DMS53 (cell line): ENCODE measurements at places on chromosomes 7 and 10.

DNA sequence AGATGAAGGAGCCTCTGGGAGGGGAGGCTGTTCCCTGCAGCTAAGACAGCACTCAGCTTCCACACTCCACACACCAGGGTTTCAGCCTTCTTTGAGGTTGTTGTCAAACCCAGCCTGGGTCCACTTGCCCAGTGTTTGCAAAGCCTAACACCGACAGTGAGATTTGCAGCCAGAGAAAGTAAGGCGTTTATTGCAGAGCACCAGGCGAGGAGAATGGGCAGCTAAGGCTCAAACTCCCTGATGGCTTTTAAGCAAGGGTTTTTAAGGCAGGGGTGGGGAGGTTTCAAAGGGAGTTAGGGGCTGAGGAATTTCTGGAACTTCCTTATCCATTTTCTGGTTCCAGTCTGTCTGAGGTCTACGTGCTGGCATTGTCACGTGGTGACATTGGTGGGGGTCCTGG is 4.7 kb upstream of the ZNF775 start:
- DNase-seq: peak; percentile 32

DNA sequence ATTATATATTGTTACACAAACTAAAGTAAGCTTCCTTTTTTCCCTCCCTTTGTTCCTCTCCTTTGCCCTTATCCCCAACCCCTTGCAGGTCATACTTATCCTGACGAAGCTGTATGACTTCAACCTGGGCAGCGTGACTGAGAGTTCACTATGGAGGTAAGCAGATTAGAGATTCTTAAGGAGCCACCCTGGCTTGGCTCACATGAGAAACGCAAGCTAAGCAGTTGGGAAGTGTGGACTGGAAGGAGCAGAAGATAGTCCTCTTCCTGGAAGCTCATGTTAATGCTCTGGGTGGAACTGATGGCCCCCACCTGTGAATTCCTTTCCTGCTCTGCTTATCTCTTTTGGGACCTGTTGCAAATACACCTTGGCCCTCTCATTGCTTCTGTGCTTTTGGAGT is 201.6 kb downstream of the SORCS3 start:
- no peak for DNase-seq

DNA sequence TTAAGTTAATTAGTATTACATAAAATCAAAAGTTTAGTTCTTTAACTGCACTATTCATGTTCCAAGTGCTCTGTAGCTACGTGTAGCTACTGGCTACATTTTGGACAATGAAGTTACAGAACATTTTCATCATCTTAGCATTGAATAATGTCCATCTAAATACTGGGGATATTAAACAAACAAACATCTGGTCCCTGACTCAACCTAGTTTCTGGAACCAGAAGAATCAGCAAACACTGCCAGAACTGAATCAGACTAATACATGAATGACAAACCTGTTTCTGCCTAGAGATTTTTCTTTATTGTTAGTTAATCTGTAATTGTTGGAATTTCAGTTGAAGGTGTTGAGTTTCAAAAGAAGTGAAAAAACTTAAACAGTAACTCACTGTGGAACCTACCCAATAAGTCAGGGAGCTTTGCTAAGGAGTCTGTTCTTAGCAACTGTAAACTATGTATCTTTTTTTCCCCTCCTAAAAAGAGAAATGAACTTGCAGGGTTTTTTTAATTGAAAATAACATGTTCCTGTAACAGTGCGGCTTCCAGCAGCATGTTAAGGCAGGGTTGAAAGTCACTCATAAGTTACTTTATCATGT is 58.3 kb downstream of the CDK13 start:
- no peak for DNase-seq

- DNase-seq: no peak
Observed at GRCh38 chr7:93165447-93165846, 17.3 kb upstream of the SAMD9L start.

DNA sequence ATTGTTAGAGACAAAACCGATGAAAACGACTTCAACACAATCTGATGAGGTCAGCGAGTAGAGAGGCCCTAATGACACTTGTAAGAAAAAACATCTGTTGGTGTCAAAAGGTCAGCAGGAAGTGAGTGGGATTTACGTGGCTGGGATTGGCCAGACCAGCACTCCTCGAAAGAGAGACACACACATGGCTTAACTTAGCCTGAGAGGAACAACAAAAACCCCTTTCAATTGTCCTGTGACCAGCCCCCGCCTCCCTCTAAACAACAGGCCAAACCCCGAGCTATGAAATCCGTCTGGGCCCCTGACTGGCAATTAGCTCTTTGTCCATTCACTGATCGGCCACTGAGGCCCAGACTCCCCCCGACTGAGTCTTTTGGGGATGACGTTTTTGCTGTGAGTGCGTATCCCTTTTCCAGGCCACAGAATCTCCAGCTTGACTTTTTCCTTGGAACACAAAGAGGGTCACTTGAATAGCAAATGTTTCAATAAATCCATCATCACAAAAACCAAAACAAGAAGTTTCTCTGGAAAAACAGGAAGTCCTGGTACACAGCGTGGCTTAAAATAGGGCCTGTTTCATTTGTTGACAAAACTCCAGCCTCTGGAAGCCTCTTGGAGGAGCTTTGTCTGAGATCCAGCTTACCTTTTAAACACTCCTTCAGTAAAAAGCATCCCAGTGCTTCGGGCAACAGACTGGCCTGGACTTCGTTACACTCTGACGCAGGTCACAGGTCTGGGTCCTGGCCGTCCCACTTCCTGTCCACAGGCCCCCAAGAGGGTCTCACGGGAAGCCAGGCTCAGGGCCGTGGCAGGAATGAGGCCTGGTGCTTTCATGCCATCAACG is 103.0 kb downstream of the CTBP2 start:
- peak; percentile 92 for DNase-seq

DNA sequence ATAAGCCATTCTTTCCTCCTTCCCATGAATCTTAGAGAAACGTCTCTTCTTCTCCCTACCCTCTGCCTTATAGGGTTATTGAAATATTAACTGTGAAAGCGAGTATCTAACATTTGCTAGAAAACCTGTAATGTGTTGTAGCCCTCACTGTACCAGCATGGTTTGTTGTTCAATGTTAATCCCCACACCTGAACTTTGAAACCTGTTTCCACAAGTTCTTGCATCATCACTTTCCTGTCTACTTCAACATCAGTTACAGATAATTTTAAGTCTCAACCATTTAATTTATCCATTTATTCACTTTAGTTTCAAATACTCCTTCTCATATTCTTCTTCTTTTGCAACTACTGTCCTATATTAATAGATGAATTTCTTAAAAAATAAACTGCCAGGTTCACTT is 148.2 kb downstream of the ETV1 start:
- peak; percentile 56 for DNase-seq

GRCh38 chr7:29005829-29006228 is 47.7 kb upstream of the TRIL start:
- peak; percentile 56 for DNase-seq

DNA sequence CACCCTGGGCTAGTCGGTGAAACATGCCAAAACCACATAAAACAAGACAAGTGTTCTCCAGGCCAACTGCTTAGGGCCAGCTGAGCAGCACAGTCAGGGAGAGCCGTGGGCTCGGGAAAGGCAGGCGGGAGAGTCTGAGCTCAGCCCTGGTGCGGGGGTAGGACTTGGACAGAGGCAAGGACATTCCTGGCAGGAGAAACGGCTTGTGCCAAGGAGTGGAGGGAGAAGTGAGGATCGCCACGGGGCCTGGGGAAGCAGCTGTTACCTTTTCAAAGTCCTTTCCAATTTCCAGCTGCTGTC is 4.2 kb downstream of the ELN start:
- DNase-seq: peak; percentile 28

DNA sequence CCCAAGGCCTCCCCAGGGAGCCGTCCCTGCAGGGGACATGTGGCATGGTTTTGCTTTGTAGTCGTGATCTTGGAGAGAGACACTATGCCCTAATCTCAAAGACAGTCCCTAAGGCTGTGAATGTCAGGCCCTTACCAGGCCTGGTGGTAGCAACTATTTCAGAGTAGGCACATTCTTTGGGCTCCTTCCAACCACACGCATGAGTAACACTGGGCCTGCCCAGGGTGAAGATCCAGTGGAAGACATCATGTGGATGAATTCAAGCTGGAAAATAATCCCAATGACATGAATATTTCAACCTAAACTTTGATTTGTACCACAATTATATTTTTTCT is 39.5 kb upstream of the INSIG1 start:
- no peak for DNase-seq

- peak; percentile 56 for DNase-seq
Observed at GRCh38 chr7:117399820-117400422, 27.4 kb downstream of the ASZ1 start.

- peak; percentile 74 for DNase-seq
Observed at GRCh38 chr10:60646966-60647796, 131.1 kb upstream of the CDK1 start.
